ENCODE measurements at places on chromosomes 3 and 15.

DNA sequence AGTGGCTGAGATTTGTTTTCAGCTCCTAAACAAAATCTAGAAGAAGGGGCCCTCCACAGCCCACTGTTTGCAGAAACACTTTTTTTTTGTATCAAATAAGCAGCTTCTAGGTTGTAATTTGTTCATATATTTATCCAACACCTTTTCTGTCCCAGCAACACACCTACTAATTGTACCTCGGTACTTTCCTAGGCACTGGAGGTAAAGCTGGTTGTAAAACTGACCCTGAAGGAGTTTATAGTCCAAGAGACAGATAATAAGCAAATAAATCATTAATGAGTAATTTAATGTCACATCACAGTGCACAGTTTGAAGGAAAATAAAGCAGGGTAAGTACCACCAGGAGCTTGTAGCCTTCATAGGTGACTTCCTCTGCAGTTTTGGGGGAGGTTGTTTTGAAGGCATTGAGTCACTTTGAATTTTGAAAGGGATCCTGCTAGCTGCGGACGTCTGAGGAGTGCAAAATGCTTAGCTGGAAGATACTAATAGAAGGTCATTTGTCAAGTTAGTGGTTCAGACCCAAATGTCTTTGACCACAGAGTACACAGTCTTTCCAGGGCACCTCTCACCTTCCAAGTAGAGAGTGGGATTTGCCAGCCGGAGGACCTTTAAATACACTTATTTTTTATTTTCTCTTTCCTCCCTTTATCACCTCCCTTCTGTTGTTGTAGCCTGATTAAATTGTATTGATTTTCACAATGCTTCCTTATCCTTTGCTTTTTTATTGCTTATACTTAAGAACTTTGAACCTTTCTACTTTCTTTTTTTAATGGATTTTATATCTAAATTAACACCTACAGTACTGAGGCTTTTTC, 53.8 kb downstream of the CMSS1 start:
- DNase-seq = no peak

GRCh38 chr3:22608721-22609120, 594.4 kb upstream of the UBE2E2 start:
- DNase-seq = no peak

DNA sequence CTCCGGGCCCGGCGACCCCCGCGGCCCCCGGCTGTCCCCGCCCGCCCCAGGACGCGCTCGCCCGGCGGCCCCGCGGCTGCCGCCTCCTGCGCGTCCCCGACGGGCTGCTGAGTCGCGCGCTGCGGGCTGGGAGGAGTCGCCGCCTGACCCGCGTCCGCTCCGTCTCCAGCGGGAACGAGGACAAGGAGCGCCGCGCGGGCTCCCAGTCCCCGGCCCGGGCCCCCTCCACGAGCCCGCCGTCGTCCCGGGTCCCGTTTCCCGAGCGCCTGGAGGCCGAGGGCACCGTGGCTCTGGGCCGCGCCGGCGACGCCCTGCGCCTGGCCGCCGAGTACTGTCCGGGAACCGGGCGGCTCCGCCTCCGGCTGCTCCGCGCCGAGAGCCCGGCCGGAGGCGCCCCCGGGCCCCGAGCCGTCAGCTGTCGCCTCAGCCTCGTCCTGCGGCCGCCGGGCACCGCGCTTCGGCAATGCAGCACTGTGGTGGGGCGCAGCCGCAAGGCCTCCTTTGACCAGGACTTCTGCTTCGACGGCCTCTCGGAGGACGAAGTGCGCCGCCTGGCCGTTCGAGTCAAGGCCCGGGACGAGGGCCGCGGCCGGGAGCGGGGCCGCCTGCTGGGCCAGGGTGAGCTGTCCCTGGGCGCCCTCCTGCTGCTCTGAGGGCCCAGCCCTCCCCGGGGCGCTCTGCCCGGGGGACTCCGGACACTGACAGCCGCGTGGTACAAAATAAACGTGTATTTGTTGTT, 1.5 kb downstream of the C2CD4A start:
- DNase-seq = peak; percentile 55

DNA sequence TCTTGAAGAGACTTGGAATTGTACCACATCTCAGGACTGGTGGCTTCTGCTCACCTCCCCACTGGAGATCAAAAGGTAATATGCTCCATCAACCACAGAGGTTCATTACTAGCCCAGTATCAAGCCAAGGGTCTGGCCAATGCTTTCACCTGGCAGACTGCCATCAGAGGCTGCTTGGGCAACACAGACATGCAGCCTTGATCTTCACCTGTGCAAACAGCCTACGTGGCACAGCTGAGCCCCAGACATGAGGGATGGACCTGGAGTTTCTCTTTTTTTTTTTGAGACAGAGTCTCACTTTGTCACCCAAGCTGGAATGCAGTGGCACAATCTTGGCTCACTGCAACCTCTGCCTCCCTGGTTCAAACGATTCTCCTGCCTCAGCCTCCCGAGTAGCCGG, 105.6 kb upstream of the HES1 start:
- no peak for DNase-seq

DNA sequence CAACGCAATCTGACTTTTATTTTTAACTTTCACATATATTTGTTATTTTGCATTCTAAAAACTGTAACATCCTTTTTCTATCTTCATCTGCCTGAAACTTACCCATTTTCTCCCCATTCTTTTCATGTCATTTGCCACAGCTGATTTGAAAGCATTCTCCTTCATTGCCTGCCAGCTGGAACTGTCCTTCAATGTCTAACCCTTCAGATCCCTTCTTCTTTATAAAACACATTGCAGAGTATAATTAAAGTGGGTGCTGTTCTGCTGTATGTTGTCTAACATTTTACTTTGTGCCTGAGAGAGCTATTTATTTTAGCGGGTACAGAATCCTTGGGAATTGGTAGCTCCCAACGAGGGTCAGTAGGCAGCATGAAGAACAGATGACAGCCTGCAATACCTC, 827.4 kb downstream of the IGSF11 start:
- no peak for DNase-seq

DNA sequence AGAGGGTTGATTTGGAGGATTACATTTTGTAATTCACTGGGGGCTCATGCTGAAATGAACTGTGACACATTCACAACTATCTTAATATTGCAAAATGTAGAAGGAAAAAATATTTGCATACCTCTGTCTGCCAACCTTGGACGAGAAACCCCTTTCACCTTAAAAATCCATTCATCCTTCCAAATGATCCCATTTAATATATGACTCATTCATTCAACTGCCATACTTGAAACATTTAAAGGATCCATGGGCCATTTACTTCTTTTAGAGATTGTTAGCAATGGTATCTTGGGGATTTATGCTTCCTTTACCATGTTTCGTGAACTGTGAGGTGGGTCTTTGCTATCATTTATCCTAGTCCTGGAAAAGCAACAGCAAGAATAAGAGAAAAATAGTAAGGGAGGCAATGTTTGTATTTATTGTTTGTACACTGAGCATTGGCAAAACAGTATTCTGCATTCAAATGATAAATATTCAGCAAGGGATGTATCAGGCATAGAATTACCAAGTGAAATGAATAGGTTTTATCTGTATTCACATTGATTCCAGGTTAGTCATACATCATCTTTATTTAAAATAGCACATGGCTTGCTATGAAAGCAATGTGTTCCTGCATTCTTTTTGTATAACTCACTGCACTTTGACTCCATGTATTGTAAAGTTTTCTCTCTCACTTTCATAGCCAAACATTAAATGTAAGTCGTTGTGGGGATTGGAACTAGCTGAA, 378.1 kb downstream of the NSUN3 start:
- no peak for DNase-seq

- no peak for DNase-seq
Observed at GRCh38 chr15:77276096-77276495, 143.8 kb downstream of the PEAK1 start.

GRCh38 chr3:177109688-177110330, 87.5 kb downstream of the TBL1XR1 start:
- no peak for DNase-seq

GRCh38 chr15:57550640-57551039, 41.1 kb upstream of the MYZAP start:
- DNase-seq = no peak

- no peak for DNase-seq
Observed at GRCh38 chr3:14839236-14839635, 20.5 kb downstream of the FGD5 start.

DNA sequence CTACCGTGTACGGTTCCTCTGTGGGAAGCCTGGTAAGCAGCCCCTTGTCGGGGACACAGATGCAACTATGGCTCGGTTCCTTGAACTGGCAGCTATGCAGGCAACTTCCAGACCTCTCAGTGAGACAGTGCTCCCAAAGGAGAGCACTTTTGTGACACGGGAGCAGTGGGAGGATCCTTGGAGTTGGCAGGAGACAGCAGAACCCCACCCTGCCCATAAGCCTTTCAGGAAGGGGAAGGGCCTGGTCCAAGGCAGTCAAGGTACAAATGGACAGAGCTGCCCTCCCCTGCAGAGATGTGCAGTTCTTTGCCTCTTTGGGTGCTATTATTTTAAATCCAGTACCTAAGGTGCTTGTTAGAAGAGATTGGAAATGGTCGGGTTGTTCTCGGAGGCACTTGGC, 94.5 kb downstream of the MESD start:
- DNase-seq = no peak

GRCh38 chr15:63915873-63916771, 82.4 kb upstream of the HERC1 start:
- peak; percentile 45 for DNase-seq

- no peak for DNase-seq
Observed at GRCh38 chr15:90807786-90808086, 60.7 kb upstream of the FURIN start.

- DNase-seq = no peak
Observed at GRCh38 chr15:79721256-79721655, 175.6 kb downstream of the MTHFS start.

DNA sequence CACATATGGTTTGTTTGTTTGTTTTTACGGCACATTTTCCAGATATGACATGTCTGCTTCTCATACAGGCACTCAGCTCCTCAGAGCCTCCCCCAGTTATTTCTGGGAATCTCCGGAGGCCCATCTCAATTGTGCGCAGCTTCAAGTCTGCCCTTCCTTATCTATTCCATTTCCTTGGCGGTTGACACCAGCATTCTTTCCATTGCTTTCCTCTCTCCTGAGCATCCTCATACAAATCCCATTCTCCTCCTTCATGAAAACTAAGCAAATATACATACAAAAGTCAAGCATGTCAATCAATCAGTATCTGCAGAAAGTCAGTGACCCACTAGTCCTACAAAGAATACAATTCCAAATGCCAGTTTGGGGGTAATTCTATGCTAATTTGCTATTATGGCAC, 166.7 kb downstream of the SQOR start:
- no peak for DNase-seq

DNA sequence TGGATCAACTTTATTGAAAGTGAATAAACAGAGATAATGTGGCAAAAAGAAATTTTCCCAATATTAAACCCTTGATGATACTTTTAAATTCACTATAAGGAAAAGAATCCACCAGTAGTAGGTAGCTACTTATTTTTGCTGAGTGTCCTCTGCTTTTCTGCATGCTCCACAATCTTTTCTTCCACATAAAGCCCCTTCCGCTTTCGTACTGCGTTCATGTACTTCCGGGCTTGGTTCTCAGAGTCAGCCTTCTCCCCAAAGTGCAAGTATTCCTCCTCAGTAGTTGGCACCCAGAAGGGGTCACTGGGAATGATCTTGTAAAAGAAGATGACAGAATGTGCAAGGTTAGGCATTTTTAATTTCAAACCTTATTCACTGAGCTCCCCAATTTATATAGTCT, 84.4 kb upstream of the MEX3B start:
- no peak for DNase-seq

- no peak for DNase-seq
Observed at GRCh38 chr3:118181274-118181673, 853.4 kb downstream of the IGSF11 start.

GRCh38 chr3:172347895-172348679, 100.2 kb downstream of the GHSR start:
- DNase-seq = no peak

- DNase-seq = no peak
Observed at GRCh38 chr3:73228000-73228399, 166.5 kb downstream of the EBLN2 start.

DNA sequence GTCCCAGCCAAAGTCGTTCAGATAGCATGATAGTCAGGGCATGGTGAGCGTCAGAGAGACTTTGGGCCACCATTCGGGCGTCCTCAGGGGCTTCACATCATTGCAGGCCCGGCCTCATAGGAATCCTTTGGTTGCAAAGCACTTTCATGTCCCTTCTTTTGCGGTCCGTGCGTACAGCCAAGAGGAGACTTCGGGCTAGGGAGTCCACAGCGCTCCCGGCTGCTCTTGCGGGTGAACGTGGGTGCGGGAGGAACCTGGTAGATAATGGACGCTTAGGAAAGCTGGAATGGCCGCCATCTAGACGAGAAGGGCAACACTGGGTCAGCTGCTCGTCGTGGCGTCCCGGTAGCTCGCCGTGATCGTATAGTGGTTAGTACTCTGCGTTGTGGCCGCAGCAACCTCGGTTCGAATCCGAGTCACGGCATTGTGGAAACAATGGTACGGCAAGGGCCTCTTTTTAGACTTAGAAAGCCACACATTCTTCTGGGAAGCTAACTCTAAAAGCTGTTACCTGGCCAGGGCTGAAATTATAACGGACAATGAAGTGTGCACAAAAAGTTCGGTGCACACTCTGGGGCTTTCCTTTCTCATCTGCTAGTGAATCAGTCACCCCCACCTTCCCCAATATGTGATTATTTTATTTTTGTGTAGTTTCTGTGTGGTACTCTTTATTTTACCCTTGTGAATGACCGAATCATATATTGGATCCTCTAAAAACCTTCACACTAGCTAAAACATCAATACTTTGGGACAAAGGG, 13.2 kb upstream of the SHF start:
- peak; percentile 79 for DNase-seq

- DNase-seq = no peak
Observed at GRCh38 chr3:43785551-43785950, 94.8 kb downstream of the ABHD5 start.

DNA sequence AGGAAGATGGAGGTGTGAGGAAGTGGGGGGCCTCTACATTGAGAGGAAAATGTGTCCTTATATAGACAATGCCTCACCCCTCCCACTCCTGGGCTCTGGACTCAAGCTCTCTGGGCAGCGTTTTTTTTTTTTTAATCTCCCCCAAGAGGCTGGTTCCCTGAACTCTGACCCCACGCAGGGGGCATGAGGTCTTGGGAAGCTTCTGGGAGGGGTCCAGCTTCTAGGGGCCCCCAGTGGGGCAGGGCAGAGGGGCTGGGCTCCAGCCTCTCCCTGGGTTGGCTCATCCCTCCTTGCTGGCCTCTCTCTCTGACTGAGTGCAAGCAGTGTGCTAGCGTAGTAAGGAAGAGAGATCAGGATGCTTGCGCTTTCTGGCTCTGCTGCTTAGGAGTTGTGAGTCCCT, 101.4 kb upstream of the HACD2 start:
- no peak for DNase-seq

GRCh38 chr3:177928172-177928873, 607.9 kb upstream of the KCNMB2 start:
- no peak for DNase-seq

All from endothelial cell (in vitro differentiated cells).